ENCODE measurements at places on chromosomes 7 and 10.

DNA sequence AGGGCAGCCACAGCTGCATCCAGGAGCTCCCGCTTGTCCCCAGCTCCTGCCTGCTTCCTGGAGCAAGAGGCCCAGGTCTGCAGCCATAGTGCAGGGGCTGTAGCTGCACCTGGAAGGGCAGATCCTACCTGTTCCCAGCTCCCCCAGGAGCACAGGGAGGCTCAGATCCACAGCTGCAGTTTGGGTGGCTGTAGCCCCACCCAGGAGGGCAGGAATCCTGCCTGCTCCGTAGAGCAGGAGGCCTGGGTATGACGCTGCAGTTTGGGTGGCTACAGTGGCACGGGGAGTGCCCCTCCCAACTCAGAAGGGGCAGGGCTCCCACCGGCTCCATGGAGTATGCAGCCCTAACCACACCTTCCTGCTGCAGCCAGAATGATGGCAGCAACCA is 26.7 kb upstream of the CDCA7L start:
- DNase-seq = peak; percentile 20

GRCh38 chr7:143512488-143513340 is 35.0 kb downstream of the TAS2R41 start:
- DNase-seq = no peak

- peak; percentile 43 for DNase-seq
Observed at GRCh38 chr10:46544989-46545791, 11.3 kb downstream of the GPRIN2 start.

DNA sequence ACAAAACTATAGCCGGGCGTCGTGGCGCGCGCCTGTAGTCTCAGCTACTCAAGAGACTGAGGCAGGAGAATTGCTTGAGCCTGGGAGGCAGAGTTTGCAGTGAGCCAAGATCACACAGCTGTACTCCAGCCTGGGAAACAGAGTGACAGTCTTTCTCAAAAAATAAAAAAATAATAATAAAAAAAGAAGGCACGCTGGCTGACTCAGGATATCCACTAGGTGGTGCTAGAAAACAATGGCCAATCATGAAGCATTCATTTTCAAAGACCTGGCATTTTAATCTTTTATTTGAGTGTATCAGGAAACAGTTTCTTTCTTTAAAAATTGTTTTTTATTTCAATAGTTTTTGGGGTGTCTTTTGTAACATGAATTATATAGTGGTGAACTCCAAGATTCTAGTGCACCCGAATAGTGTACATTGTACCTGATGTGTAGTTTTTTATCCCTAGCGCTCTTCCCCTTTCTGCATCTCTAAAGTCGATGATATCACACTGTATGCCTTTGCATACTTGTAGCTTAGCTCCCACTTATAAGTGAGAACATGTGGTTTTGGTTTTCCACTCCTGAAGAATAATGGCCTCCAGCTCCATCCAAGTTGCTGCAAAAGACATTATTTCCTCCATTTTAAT is 88.6 kb downstream of the LYZL1 start:
- DNase-seq = peak; percentile 43

DNA sequence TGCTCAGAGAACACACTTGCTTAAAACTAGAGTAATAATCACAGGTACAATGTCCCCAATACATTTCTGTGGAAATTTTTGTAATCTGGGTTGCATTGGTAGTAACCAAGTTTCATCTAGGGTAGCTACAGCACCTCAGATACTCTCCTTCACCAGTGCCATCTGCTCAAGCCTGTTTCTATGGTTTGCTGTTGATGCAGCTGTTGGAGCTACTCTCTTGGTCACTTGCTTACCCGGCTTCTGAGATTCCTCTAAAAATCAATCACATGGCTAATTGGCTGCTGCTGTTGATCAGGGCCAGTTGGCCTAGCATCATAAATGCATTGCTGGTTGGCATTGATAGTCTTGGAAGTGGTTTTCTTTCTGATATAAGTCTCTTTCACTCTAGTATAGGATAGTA is 220.8 kb downstream of the BICC1 start:
- DNase-seq = no peak

DNA sequence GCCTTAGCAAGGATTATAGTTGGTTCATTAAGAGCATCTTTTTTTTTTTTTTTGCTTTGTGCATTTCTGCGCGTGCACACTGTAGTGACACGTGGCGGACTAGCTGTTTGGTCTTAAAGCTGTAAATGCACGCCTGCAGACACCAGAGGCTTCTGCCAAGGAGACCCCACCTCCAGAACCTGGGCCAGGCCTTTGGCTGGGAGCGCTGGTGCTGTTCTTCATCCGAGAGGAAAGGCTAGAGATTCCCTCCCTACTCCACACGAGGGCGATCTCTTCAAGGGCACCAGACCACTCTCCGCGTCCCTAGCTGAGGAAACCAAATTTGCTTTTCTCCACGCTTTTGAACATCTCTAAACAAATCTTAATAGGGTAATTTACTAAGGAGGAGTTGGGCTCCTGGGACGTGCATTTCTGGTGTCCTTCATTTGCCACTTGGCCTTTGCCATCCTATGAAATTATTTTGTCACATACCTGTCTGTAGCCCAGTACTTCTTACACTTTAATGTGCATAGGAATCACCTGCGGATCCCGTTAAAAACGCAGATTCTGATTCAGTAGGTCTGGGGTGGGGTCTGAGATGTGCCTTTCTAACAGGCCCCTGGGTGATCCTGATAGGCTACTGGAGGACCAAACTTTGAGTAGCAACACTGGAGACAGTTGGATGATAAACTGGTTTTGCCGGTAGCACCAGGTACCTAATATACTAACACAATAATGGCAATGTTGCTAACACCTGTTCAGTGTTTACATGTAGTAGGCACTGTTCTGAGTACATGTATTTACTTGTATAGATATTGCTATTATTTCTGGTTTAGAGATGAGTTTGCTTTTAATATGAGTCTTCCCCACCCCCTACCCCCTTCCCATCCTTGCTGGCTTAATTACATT is 1.3 kb upstream of the SLC26A5 start:
- peak; percentile 47 for DNase-seq

DNA sequence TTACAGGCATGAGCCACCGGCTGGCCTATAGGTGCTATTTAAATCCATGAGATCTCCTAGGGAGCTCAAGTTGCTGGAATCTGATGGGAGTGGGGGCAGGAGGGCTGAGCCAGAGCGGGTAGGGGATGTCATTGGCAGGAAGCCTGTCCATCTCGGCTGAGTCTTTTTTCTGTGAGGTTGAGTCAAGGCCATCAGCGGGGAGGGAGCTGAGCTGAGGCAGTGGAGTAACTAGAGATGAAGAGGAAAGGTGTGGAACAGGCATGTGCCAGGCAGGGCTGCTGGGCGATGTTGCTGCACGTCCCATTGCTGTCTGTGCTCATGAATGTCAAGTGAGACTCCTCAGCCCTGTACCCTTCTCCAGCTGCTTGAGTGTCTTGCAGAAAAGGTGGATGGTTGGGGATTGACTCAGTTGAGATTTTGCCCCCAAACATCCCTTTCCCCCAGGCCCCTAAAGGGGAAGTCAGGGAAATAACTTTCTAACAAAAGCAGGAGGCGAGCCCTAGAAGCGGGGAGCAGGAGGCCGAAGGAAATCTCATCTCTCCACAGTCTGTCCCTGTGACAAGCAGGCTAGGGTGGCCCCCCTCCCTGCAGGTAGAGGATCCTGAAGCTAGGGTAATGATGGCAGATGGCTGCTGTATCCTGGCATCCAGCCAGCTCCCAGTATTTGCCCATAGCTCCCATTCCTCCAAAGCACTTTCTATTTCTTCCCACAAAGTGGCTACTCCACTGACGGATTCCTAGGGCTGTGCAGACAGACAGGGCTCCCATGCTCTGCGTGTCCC is 5.4 kb downstream of the ATP6V1F start:
- no peak for DNase-seq

- DNase-seq = no peak
Observed at GRCh38 chr10:5665373-5666007, 905 bp downstream of the ASB13 start.

GRCh38 chr7:70319057-70319456 is 720.8 kb downstream of the AUTS2 start:
- DNase-seq = no peak

GRCh38 chr10:10007957-10008356 is 1009.7 kb upstream of the CELF2 start:
- DNase-seq = no peak

- DNase-seq = no peak
Observed at GRCh38 chr7:10245406-10245805, 728.3 kb upstream of the PHF14 start.

GRCh38 chr10:100504096-100504495 is 15.6 kb downstream of the SEC31B start:
- DNase-seq = no peak

DNA sequence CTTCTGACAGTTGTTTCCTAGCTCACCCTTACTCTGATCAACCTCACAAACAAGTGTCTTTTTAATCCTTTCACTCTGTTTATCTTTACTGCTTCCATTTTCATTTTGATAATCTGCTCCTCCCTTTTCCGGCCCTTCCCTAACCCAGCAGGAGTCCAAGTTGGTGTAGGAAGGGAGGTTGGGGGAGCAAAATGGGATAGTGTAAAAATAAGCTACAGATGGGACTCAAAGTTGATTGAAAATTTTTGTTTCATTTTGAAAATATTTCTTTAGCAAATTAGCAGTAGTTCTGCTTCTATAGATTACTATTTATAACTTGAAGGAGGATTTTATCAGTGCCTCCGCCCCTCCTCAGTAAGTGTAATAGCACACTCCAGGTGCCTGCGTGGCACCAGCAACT is 112.0 kb downstream of the WNT2 start:
- DNase-seq = no peak

DNA sequence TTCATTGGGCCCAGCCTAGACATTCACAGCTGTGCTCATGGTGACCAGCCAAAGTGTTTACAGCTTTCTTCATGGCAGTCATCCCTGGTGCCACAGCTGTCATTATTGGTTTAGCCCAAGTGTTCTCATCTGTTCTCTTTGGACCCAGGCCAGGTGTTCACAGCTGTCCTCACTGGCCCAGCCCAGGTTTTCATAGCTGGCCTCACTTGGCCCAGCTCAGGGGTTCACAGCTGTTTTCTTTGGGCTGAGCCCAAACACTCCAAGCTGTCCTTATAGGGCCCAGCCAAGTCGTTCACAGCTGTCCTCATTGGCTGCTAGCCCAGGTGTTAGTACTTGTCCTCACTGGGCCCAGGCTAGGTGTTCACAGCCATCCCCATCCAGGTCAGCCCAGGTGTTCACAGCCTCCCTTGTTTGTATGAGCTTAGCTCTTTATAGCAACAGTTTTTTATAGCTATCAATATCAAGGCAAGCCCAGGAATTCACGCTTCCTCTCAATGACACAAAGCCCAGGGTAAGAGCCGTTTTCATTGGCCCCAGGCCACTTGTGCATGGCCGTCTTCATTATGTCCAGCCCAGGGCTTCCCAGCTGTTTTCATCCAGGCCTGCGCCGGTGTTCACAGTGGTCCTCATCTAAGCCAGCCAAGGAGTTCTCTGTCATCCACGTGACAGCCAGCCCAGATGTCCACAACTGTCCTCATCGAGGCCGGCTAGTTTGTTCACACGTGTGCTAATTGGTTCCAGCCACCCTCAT is 11.6 kb downstream of the FRG2B start:
- DNase-seq = no peak
